ENCODE measurements at places on chromosomes 3 and 15. TPM values are rescaled to one million over a fixed set of nuclear protein-coding genes. Genes with fewer than 3 reads are reported as not detected.
A peak's percentile ranks its signal among the peaks of the same experiment; 100 is the strongest.

- no peaks in the 10 kb centered on the region for H3K27me3 ChIP-seq
- peak overlapping the region; percentile 78 for H3K4me3 ChIP-seq
- ATAC-seq = peak; percentile 45
- H3K27ac ChIP-seq = peak overlapping the region; percentile 79
Observed at GRCh38 chr3:32303399-32303747, 64.9 kb downstream of the CMTM8 start.

- no peak overlapping the region for H3K4me3 ChIP-seq
- H3K27ac ChIP-seq = no peak overlapping the region
- no peaks in the 10 kb centered on the region for H3K36me3 ChIP-seq
Observed at GRCh38 chr15:93235269-93235668, 146.3 kb upstream of the RGMA start.

HCN4 gene
- not detected for total RNA-seq

DNA sequence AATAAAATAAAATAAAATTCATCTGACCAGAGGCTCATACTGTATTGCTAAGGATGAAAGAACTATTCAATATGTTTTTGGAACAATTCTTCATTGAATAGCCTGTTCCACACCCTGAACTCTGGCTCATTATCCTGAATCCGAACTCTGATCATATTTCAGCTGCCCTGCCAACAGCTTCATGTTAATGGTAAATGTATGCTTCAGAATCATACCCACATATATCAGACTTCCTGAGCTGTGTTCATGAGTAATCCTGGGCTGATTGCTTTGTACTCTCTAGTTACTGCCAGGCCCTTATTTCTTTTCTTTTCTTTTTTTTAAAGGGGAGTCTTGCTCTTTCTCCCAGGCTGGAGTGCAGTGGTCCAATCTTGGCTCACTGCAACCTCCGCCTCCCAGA lies 11.8 kb downstream of the INO80 start:
- H3K4me3 ChIP-seq = no peak overlapping the region
- no peaks in the 10 kb centered on the region for H3K27me3 ChIP-seq
- ATAC-seq = no peak
- H3K27ac ChIP-seq = no peak overlapping the region
- peaks cover 65% of the 10 kb centered on the region for H3K36me3 ChIP-seq

- peaks cover 72% of the 10 kb centered on the region for H3K36me3 ChIP-seq
- H3K27me3 ChIP-seq = no peaks in the 10 kb centered on the region
- peaks cover 37% of the 10 kb centered on the region for H3K4me1 ChIP-seq
- H3K27ac ChIP-seq = peak overlapping the region; percentile 46
- ATAC-seq = peak; percentile 94
Observed at GRCh38 chr3:37262816-37263393, 88.5 kb upstream of the LRRFIP2 start.

CELSR3 gene
- total RNA-seq = 20.3 TPM

GRCh38 chr3:74920721-74921350 lies 306.4 kb upstream of the CNTN3 start:
- no peak overlapping the region for H3K4me3 ChIP-seq
- no peaks in the 10 kb centered on the region for H3K4me1 ChIP-seq
- no peaks in the 10 kb centered on the region for H3K27me3 ChIP-seq
- no peaks in the 10 kb centered on the region for H3K36me3 ChIP-seq
- no peak overlapping the region for H3K27ac ChIP-seq

FSIP1 gene
- total RNA-seq = 0.32 TPM

PRSS50 gene
- total RNA-seq = 0.11 TPM

IQCH gene
- total RNA-seq = 0.77 TPM

TUSC7 gene
- not detected for total RNA-seq

- no peaks in the 10 kb centered on the region for H3K4me1 ChIP-seq
- no peak overlapping the region for H3K4me3 ChIP-seq
- peaks cover 7% of the 10 kb centered on the region for H3K27me3 ChIP-seq
- no peaks in the 10 kb centered on the region for H3K36me3 ChIP-seq
Observed at GRCh38 chr15:57321973-57322601, 54.2 kb upstream of the CGNL1 start.

- peak overlapping the region; percentile 62 for H3K4me3 ChIP-seq
- no peaks in the 10 kb centered on the region for H3K36me3 ChIP-seq
- peaks cover 2% of the 10 kb centered on the region for H3K27me3 ChIP-seq
- H3K27ac ChIP-seq = peak overlapping the region; percentile 81
- peak; percentile 18 for ATAC-seq
- H3K4me1 ChIP-seq = peaks cover 18% of the 10 kb centered on the region
Observed at GRCh38 chr15:78977591-78978347, 32.9 kb upstream of the CTSH start.

ICE2 gene
- total RNA-seq = 69.3 TPM

- H3K36me3 ChIP-seq = no peaks in the 10 kb centered on the region
- H3K27ac ChIP-seq = no peak overlapping the region
- H3K27me3 ChIP-seq = no peaks in the 10 kb centered on the region
Observed at GRCh38 chr3:153144779-153145178, 17.2 kb upstream of the RAP2B start.

- H3K27me3 ChIP-seq = no peaks in the 10 kb centered on the region
- no peak overlapping the region for H3K4me3 ChIP-seq
- H3K36me3 ChIP-seq = no peaks in the 10 kb centered on the region
- ATAC-seq = no peak
Observed at GRCh38 chr15:23753248-23753647, 66.1 kb upstream of the NDN start.

DNA sequence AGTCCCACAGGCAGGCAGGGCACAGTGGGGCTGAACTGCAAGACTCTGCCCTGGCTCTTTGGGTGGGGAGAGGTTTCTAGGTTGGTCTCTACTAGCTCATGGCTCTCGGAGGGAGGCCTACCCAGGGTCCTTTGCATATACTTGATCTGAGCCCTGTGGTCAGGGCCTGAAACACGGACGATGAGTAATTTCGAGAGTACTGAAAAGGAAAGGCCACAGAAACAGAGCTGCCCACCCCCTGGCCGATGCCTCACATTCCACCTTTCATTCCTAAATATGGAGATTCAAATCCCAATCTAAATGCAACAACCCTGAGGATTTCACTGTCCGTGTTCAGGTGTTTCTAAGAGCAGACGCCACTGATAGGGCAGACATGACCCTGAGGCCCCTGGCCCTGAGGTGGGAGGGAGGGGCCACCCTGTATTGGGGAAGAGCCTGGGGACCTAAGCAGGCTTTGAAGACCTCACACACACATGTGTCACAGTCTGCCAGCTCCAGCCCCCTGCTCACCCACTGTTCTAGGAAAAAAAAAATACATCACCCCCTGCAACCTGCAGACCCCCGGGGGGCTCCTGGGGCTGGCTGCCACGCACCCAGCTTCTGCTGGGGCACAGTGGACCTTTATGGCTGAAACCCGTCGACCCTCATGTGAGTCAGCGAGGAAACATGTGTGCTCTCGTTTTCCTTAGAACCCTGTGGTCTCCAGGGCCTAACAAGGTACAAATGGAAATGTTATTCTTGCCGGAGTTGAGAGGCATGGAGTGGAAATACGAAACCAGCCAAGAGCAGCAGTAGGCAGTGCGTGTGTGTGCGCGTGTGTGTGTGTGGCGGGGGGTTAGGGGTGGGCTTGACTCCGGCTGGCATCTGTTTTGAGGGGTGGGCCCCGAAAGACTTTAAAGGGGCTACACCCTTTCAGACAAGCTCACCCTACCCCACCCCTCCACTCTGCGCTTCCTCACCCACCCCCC lies 112.7 kb downstream of the CHSY1 start:
- no peaks in the 10 kb centered on the region for H3K36me3 ChIP-seq
- no peak for ATAC-seq
- H3K27me3 ChIP-seq = no peaks in the 10 kb centered on the region
- H3K4me3 ChIP-seq = no peak overlapping the region
- H3K27ac ChIP-seq = no peak overlapping the region

DNA sequence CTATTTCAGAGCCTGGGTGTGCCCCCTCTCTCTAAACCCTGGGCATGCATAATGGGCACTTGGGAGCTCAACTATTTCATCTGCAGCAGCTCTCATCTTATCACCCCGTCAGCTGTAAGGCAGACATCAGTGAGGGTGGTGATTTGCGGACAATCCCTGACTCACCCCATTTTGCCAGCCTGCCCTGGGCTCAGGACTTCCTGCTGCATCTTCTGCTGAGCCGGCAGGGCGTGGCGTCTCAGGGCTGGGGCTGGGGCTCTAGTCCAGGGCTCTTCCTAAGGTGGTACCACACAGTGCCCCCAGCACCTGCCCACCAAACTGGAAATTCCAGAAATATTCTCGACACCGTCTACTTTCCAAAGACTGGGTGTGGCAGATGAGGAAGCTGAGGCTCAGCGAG lies 925 bp upstream of the PSTPIP1 start:
- H3K36me3 ChIP-seq = peaks cover 39% of the 10 kb centered on the region
- H3K27ac ChIP-seq = peak overlapping the region; percentile 95
- H3K27me3 ChIP-seq = no peaks in the 10 kb centered on the region
- peak overlapping the region; percentile 94 for H3K4me3 ChIP-seq

ST8SIA2 gene
- total RNA-seq = not detected

DNA sequence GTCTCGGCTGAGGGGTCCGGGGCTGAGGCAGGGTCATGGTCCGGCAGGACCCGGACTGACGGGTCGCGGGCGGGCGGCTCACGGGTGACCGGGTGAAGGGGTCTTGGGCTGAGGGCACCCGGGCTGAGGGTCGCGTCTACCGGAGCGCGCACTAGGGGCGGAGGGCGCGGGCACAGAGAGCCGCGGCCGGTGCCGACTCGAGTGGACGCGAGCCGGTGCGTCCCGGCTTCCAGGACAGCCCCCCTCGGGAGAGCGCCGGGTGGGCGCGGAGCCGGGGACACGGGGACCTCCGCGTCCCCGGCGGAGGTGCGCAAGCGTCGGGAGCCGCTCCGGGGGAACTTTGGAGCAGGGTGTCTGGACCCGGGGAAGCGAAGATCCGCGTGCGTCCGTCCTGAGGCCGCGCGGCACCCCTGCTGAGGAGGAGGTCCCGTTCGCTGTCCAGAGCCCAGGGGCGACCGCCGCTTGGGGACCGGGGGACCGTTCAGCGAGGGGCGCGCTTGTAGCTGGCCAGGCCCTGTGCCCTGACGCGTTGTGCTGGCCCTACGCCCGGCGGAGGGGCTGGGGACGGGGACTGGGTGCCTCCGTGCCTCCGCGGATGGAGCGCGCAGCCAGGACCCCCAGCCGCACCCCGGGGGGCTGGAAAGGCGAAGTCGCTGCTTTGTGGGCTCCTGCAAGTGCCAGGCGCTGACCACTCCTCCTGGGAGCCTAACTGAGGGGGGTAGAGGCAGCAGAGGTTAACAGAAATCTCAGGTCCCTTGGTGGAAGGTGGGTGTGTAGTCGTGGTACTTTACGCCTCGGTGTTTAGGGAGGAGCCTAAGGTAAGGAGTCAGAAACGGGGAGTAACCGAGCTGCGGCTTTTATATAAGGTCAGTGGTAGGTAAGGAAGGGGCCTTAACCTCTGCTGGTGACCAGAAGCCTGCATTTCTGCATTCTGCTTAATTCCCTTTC lies at the start of gene PPARG:
Gene PPARG (plus strand): TSS at position 889 of the 948 bp plus-strand sequence. CDS start 90,642 bp downstream, outside the sequence.
- ATAC-seq = peak; percentile 75
- H3K4me3 ChIP-seq = peak within 1 kb of the TSS; percentile 68
- no peaks in the 10 kb centered on the region for H3K36me3 ChIP-seq
- peaks cover 29% of the 10 kb centered on the region for H3K27me3 ChIP-seq
- H3K27ac ChIP-seq = no peak within 1 kb of the TSS

VGLL3 gene
- total RNA-seq = not detected

DNA sequence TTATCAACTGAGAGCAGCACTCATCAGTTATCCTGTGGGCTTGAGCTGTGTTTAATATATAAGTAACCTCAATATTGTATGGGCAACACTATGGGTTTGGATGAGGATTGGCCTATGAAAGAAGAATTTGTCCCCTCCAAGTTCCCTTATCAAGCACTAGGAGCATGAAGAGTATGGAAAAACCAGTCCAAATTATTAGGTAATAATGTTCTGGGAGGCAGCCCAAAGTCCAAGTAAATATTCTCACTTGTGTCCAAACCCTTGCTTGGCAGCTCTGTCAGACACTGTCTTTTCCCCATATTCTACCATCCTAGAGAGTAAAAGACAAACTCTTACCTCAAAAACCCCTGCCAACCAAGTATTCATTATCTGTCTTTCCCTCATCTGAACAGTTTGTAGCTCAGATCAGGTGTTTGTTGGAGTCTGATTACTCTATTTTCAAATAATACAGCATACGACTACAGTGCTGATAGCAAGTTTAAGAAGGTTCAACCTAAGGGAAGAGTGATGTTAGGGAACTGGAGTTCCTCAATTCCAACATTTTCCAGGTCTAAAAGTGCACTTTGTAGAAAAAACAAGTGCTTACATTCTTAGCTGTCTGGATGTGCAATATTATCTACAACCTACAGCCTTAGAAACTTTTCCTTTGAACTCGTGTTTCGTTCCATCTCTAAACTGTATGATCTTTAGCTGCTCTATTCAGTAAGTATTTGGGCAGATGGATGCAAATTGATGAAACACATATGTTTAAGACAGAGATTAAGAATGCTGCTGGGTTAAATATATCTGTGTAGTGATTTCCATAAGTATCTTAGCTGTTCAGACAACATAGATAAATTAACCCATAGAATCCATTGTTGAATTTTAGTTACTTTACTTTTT lies 89.7 kb upstream of the PHLDB2 start:
- no peak overlapping the region for H3K4me3 ChIP-seq
- H3K27me3 ChIP-seq = no peaks in the 10 kb centered on the region
- H3K27ac ChIP-seq = no peak overlapping the region
- ATAC-seq = no peak

REC114 gene
- total RNA-seq = not detected

DNA sequence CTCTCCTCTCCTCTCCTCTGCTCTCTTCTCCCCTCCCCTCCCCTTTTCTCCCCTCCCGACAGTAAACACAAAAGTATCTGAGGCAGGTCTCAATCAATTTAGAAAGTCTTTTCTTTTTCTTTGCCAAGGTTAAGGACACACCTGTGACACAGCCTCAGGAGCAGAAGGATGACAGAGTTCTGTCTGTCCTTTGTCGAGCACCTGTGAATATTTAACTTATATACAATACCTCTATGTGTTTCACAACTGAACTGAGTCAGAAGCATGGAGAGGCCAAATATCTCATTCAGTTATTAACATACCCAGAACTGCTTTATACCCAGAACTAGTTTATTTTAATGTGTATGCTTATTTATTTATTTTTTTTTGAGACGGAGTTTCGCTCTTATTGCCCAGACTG lies 81.1 kb upstream of the ROBO1 start:
- no peaks in the 10 kb centered on the region for H3K4me1 ChIP-seq
- H3K27ac ChIP-seq = no peak overlapping the region
- H3K4me3 ChIP-seq = no peak overlapping the region
- no peaks in the 10 kb centered on the region for H3K36me3 ChIP-seq
- ATAC-seq = no peak

- H3K27ac ChIP-seq = peak overlapping the region; percentile 73
- H3K4me1 ChIP-seq = peaks cover 16% of the 10 kb centered on the region
- no peak for ATAC-seq
- H3K27me3 ChIP-seq = no peaks in the 10 kb centered on the region
Observed at GRCh38 chr3:47362701-47363100, 18.1 kb upstream of the PTPN23 start.

- no peak overlapping the region for H3K4me3 ChIP-seq
- no peaks in the 10 kb centered on the region for H3K27me3 ChIP-seq
- H3K4me1 ChIP-seq = no peaks in the 10 kb centered on the region
- no peaks in the 10 kb centered on the region for H3K36me3 ChIP-seq
- no peak for ATAC-seq
Observed at GRCh38 chr3:46675843-46676567, 17.5 kb downstream of the ALS2CL start.

DNA sequence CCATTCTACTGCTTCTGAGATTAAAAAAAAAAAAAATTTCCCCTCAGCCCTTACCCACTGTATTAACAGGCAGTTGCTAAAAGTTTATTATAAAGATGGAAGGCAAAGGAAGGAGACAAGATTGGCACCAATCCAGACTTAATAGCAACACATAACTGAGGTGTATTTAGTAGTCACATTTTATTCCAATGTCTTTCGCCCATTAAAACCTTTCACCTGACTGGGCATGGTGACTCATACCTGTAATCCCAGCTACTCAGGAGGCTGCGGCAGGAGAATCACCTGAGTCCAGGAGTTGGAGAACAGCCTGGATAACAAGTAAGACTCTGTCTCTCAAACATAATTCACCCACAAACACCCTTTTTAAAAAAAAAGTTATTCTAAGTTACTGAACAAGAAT lies 4.4 kb downstream of the ACAP2 start:
- peaks cover 33% of the 10 kb centered on the region for H3K36me3 ChIP-seq
- H3K27ac ChIP-seq = no peak overlapping the region
- H3K4me3 ChIP-seq = no peak overlapping the region
- ATAC-seq = no peak

All from activated T-helper 17 cell treated with anti-CD3 and anti-CD28 coated beads, Interleukin-2, amount 50 U/mL, for 72 hours (primary cell).